ENCODE measurements at places on chromosomes 3 and 15.
A peak's percentile ranks its signal among the peaks of the same experiment; 100 is the strongest.

- no peak for DNase-seq
Observed at GRCh38 chr3:98583766-98584165, 9.6 kb downstream of the CPOX start.

- DNase-seq, result no peak
Observed at GRCh38 chr15:69659454-69660050, 206.9 kb downstream of the RPLP1 start.

- no peak for DNase-seq
Observed at GRCh38 chr3:184676927-184677326, 34.9 kb downstream of the MAGEF1 start.

- no peak for DNase-seq
Observed at GRCh38 chr3:99938270-99938911, 120.7 kb downstream of the CMSS1 start.

- DNase-seq, result peak; percentile 30
Observed at GRCh38 chr15:48800811-48801455, 9.9 kb downstream of the CEP152 start.

DNA sequence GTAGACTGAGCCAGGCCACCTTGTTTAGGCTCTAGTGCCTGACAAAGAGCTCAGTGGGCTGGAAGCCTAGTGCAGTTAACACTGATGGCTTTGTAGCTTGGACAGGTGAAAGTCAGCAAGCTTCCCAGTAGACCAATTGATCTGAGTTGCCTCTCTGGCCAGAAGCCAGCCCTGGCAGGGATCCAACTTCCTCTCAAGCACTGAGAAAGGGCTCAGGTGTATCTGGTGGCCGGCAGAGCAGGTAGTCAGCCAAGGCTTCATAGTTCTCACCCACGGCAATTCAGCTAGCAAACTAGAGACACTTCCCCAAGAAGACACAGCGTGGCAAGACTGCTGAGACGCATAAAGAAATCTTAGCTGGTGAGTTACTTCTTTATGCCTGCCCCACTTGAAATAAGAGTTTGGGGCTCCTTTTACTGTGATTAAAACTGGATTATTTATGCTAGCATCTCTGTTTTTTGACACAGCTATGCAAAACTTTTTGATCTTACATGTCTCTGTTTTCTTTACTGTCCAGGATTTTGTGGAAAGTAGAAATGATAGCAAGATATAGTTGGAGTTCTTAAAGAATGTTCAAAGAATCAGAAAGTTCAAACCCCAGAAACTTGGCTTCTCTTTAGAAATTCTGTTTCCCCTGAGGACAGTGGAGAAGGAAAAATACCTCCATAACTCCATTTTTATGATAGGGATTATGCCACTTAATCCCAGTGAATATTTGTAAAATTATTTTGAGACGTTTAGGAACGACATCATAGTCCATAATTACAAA, 8.4 kb upstream of the CA12 start:
- DNase-seq, result peak; percentile 100

GRCh38 chr3:181913254-181913653, 201.5 kb downstream of the SOX2 start:
- DNase-seq, result no peak

GRCh38 chr3:182626484-182627467, 166.5 kb upstream of the ATP11B start:
- DNase-seq, result no peak

DNA sequence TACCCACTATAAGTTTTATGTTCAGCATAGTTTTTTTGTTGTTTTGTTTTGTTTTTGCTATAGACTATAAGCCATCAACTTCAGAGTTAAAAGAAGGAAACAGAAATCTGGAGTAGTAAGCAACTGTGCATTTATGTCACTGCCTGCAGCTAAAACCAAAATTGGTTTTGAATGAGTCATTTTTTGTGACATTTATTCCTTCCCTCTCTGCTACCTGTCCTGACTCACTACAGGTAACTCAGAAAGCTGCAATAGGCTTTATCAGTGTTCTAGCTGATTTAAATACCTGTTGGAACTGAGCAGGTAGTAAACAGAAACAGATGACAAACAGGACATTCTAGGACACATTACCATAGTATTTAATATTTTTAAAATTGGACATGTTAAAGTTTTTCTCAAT, 393.3 kb upstream of the WNT5A start:
- DNase-seq, result no peak

DNA sequence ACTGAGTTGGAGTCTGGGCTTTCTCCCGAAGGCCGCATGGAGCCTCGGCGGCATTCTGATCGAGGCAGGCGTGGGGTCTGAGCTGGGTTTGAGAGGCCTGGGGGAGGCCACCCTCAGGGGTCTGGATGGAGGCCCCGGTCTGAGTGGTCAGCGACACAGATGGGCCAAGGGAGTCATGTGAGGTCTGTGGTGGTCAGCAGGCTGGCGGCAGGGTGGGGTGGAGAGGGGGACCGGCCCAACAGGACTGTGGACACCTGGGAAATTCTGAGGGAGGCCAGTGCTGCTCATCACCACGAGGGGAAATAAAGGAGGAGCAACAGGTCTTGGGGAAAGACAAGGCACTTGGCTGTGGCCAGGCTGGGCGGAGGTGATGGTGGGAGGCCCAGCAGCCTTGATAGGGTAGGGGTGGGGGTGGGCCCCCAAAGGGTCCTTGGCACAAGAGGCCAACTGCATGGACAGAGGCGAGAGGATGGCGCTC, 16.2 kb downstream of the CTSH start:
- DNase-seq, result no peak

GRCh38 chr3:35832140-35832571, 192.8 kb downstream of the ARPP21 start:
- DNase-seq, result no peak

DNA sequence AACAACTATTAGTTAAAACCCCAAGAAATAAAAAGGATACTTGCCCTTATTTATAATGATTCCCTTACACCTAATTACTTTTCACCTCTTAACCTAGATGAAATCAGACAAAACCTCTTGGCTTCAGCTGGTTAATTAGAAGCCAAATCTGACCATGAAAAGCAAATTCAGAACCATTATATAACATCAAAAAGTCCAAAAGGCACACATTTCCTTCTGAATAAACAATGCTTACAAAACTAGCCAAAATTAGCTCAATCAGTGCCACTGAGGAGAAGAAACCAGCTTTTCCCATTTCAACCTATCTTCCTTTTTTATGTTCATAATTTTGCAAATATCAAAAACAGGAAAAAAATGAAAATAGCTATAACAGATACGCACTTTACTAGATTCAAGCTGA, 3.2 kb downstream of the EHHADH start:
- DNase-seq, result no peak

DNA sequence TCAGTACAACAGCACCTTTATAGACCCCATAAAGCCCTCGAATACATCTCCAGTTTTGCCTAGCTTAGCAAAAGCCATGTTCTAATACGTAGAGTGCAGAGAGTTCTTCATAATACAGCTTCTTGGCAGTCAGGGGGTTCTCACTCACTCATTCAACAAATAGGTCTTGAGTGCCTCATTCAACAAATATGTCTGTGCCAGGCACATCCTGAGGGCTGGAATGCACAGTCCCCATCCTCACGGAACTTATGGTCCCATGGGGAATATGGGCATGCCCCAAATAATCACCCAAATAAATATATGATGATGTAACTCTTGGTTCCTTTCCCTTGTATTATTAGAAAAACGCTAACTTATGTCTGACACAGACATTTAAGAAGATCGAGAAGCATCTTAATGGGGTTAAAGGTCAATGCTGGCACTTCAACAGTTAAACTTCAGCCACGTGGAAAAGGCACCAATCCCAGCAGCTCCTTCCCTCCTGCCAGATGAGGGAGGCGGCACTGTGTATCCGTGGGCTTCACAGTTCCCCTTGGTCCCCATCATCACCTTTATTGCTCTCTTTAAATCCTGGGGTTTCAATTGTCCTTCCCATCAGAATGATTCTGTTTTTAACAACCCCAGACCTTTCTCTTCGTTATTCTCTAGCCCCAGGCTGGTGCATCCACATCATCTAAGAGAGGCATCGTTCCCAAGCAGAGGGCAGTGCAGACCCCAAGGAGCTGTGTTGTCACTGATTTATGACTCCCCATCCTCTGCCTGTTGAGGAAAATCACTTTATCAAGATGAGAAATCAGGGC, 18.9 kb upstream of the SEMA5B start:
- DNase-seq, result no peak

GRCh38 chr3:52712291-52713212, 6.6 kb downstream of the SPCS1 start:
- DNase-seq, result no peak

DNA sequence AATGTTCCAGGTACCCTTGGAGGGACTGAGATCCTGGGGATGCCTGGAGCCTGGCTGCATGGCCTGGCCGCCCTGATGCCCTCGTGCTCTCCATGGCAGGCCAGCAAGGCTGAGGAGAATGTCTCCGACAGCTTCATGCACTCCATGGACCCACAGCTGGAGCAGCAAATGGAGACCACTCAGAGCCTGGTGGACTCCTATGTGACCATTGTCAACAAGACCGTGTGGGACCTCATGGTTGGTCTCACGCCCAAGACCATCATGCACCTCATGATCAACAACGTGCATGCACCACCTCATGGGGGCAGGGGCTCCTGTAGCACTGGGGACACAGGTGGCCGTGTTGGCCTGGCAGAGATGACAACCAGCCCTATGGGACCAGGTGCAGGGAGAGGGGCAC, 19.7 kb downstream of the GOLGA6A start:
- no peak for DNase-seq

GRCh38 chr3:171276923-171277322, 183.3 kb downstream of the TNIK start:
- DNase-seq, result no peak

DNA sequence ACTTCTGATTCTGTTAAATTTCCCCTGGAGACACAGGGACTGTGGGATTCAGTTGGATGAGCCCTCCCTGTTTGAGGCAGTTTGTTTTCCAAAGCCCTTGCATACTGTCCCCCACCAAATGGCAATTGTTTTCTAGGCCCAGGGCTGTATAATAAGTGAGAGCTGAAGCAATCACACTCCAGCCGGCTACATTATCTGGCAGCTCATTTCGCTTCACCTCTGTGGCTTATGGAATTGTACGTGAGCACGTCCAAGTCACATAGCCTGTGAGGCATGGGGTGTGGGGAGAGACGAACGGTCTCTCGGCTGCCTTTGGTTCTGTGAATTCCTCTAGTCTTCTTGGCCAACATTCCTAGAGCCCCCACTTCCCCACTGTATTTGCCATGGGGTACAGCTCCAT, 10.7 kb downstream of the RBP2 start:
- no peak for DNase-seq
